ENCODE measurements at places on chromosomes 1 and 21. TPM values are rescaled to one million over a fixed set of nuclear protein-coding genes. Genes with fewer than 3 reads are reported as not detected.

The GJA4 gene
- 10.7 TPM for total RNA-seq

The ABCB10 gene
- 15.2 TPM for total RNA-seq

The AGMAT gene
- total RNA-seq = not detected

The PGLYRP4 gene
- 17.4 TPM for total RNA-seq

The LEPR gene
- total RNA-seq = 12.4 TPM

The RSPO1 gene
- 9.7 TPM for total RNA-seq
